ENCODE measurements at places on chromosomes 5 and 9.

GRCh38 chr9:130996676-130997394 lies 12.1 kb upstream of the LAMC3 start:
- no peak for DNase-seq

DNA sequence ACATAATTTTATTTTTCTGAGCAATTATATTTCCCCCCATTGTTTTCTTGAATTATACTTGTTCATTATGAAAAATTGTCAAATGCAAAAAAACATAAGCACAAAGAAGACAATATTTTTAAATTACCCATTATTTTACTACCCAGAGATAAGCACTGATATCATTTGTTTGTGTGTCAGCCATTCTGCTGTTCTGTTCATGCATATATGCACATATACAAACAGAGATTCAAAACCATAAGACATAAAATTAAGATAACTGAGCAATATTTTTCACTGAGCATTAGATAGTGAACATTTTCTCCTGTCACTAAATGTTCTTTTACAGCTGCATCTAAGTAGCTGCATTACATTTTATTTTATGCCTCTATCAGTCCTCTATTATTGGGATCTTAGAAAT lies 35.6 kb downstream of the PAM start:
- no peak for DNase-seq

DNA sequence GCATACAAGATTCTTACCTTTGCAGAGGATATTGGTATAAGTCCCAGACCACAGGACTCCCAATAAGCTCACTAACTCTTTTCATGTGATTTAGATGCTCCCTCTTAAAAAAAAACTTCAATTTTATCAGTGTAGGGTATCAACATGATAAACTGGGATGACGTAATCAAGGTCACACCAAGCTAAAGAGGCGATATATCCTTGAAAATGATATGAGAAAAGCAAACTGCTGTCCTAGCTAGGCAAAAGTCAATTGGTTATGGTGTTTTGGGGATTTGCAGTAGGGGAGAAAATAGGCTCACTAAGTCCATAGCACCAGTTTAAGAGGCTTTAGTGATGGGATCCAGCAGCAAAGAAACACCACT lies 354.4 kb downstream of the DIRAS2 start:
- DNase-seq: no peak

DNA sequence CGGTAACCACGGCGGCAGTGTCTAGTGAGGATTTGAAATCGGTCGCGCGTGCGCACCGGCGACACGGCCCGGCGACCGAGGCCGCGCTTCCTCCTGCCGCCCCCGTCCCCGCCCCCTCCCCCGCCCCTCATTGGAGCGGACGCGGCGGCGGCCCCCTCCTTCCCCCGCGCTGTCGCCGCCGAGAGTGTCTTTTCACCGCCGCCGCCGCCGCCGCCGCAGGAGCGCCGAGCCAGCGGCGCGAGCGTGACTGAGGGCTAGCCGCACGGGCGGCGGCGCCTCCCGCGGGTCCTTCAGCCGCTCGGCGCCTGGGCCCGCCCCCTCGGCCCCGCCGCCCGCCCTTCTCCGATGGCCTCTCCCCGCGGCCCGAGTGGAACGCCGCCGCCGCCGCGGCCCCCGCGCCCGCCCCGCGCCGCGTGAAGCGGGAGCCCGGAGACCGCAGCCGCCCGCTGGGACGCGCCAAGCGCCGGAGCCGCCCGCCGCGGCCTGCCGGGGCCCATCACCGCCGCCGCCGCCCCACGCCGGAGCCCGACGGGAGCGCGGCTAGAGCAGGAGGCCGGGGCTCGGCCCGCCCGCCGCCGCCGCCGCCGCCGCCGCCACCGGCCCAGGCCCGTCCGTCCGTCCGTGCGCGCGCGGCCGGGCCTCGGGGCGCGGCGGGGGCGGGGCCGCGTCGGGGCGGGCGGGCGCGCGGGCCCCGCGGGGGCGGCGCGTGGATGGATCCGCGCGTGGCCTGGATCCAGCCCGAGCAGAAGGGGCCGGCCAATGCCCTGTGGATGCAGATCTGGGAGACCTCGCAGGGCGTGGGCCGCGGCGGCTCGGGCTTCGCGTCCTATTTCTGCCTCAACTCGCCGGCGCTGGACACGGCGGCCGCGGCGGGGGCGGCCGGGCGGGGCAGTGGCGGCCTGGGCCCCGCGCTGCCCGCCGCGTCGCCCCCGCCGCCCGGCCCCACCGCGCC lies at the start of gene TENT4A:
Gene TENT4A, plus strand, starts transcription at position 159 of the 952 bp plus-strand sequence. Its CDS starts 552 bp downstream, at position 711.
- no peak for DNase-seq

GRCh38 chr9:121499427-121500164 lies at the start of gene GGTA1:
TSS of gene GGTA1 (minus strand) at chr9:121499844. CDS start at chr9:121467922, 31,922 bp downstream.
- no peak for DNase-seq
